ENCODE measurements at places on chromosomes 7 and 10.

DNA sequence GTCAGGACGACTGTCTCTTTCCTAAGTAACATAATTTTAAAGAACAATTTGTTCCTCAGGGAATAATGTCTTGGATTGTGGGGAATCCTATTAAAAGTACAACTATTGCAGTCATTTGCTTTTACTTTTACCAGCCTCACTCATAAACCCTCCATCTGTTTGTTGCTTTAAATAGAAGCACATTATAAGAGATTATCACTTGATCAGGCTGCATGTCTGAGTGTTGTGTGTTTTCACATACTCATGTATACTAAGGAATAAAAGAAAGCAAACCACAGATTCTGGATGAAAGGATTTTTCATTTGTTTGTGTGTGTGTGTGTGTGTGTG is 1077.8 kb downstream of the KCNMA1 start:
- no peak for DNase-seq

GRCh38 chr7:25854608-25855497 is 297.1 kb upstream of the NFE2L3 start:
- DNase-seq = peak; percentile 99

- no peak for DNase-seq
Observed at GRCh38 chr10:102384053-102384452, 11.5 kb upstream of the NFKB2 start.

DNA sequence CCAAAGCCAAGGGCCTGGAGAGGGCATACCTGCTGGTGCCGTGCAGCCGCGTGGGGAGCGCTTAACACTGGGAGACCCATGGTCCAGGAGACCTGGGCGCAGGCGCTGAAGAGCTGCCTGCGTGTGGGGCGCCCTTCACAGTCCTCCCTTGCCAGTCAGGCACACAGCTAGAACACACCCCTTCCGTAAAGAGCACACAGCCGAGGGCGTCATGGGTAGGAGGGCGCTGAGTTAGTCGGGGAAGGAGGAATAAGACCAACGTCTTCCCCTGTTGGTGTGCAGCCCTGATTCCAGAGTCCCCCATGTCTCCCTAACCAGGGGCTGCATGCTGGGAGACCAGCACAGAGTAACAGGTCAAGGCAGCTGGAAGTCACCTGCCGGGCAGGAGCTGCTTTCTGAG is 273.9 kb downstream of the USP6NL start:
- DNase-seq = no peak

DNA sequence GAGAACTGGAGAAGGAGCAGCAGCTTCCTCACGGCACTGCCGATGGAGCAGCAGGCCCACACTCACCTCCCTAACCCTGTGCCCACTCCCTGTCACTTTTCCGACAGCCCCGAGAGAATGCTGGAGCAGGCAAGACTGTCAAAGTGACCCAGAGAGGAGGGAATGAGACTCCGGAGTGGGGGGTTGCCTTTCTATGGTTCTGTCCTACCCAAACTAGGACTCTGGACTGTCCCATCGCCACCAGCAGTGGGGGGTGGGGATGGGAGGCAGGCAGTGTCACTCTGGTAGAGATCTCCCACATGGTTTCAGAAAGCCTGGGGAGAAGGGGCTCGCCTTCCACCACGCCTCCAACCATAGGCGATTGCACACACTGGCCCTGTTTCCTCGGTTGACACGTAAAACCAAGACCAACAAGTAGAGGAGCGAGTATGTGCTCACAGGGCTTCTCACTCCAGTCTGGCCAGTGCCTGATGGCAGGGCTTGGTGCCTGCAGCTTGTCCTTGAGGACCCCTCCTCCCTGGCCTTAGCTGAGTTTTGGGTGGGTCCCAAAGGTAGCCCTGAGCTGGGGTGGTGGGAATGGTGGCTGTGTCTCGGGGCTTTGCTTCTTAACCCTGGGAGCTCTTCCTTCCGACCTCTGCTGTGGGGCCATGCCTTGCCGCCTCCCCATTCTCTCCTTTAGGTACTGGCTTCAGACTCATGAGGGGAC is 148.5 kb downstream of the PTPN20 start:
- DNase-seq = no peak

DNA sequence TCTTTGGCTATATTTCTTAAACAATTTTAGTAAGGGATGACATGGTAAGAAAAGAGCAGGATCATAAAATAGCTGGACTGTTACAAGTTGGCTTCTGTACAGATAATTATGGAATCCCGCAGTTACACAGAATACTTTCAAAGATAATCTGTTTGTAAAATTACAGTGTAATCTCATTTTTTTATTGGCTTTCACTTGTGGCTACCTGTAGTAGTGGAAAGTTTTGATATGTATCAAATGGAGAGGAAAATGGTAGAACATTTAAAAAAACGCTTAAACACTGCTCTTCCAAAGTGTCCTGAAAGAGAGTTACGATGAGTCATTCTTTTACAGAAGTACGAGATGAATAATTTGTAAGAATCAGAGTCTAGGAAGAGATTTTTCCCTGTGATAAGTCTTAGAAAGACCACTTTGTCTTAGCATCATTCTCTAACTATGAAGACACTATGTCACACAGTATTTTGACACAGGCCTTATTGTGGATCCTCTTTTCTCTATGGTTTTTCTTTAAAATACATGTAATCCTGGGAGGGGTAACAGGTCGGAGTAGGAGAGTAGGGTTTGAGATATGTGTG is 215.0 kb upstream of the DKK1 start:
- DNase-seq = no peak

DNA sequence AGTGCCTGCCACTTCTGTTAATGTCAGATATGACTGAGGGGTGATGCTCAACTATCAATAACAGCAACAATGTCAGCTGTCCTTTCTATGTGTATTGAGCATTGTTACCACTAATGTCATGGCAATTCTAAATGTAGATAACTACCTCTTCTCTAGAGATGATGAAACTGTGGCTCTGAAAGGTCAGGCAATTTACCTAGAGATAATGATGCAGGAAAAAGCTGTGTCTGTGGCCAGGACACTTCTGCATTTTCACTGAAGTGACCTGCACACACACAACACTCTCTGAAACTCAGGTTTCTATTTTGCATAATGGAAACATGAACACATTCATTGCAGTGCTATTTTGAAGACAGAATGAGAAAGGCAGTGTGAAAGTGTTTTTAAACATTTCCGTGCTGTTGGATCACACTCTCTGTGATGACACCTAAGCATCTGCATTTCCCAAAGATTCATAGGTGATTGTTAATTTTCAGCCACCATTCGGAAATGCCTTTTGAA is 148.2 kb downstream of the KCND2 start:
- DNase-seq = no peak

DNA sequence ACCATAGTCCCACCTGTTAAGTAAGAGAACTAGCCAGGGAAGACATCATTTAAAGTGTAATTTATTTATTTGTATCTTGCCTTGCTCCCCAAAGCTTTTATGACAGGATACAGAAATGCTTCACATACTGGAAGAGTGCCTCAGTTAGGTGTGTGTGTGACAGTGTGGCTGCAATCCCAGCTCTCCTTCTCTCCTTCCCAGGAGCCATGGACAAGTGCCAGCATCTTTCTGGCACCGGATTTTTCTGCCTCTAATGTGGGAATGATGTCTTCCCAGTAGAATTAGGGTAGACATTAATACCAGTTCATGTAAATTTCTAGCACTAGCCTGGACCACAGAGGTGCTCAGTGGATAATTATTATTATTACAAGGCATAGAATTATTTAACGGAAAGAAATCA is 30.3 kb upstream of the ATXN7L1 start:
- DNase-seq = no peak

GRCh38 chr7:128446306-128446705 is 9.4 kb upstream of the HILPDA start:
- DNase-seq = no peak

DNA sequence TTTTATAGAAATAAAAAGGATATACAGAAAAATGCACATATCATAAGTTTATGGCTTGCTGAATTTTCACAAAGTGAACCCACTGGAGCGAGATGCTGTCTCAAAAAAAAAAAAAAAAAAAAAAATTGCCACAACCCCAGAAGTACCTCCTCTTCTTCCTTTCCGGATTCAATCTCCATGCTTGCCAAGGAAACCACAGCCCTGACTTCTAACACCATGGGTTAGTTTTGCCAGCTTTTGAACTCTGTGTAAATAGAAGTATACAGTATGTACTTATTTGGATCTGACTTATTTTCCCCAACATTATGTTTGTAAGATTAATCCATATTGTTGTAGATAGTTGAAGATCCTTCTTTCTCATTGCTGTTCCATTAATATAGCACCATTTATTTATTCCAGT is 40.0 kb downstream of the FANK1 start:
- no peak for DNase-seq

DNA sequence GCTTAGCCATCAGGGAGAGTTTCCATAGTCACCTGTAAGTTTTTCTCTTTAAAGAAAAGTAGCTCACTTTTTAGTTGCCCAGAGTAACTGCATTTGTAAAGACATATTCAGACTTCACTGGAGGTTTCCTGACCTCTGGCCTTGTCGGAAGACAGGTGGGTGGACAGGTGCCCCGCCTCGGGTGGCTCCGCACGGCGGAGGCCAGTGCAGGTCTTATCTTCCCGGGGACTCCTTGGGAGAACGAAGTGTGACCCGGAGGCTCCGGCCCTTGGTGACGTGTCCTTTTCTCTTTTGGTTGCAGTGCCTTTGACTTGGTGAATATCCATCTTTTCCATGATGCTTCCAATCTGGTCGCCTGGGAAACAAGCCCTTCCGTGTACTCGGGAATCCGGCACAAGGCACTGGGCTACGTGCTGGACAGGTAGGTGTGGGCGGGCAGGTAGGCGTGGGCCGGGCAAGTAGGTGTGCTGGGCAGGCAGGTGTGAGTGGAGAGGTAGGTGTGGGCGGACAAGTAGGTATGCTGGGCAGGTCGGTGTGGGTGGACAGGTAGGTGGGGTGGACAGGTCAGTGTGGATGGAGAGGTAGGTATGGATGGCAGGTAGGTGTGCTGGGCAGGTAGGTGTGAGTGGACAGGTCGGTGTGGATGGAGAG is 75.8 kb downstream of the NKX6-2 start:
- no peak for DNase-seq
